ENCODE measurements at places on chromosomes 7 and 10. TPM values are rescaled to one million over a fixed set of nuclear protein-coding genes. Genes with fewer than 3 reads are reported as not detected.

Gene HMX3
- total RNA-seq, result not detected

Gene TYW1
- 15.4 TPM for total RNA-seq

Gene PTN
- total RNA-seq, result 6.3 TPM

Gene SLC13A1
- not detected for total RNA-seq

All from lower lobe of right lung (tissue), 2 donors.